ENCODE measurements at places on chromosomes 1 and 21. TPM values are rescaled to one million over a fixed set of nuclear protein-coding genes. Genes with fewer than 3 reads are reported as not detected.

DNA sequence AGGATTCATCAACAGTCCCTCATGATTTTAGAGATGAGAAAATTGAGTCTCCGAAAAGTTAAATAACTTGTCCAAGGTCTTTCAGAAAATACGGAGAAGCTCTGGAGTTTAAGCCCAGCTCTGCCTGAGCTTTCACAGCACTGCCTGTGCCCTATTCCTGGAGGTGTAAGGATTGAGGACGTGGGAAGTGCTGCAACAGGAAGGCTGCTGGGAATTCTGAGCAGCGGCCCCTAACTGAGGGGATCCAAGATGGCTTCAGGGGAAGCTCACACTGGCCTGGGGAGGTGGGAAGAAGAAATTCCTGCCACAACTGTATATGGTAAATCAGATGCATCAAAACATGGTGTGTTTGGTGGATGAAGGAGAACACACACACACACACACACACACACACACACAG lies 45.3 kb upstream of the BCL9 start:
- ATAC-seq: no peak

GRCh38 chr1:74753104-74753503 lies 20.2 kb downstream of the TYW3 start:
- ATAC-seq: no peak

- ATAC-seq: peak; percentile 60
These were observed 15.0 kb downstream of the EPRS1 start for GRCh38 chr1:220031287-220031686.

GRCh38 chr1:3775490-3776230 lies 3.1 kb downstream of the SMIM1 start:
- ATAC-seq: peak; percentile 53

Gene TFF2
- total RNA-seq: not detected

GRCh38 chr1:205589618-205590456 lies 42.0 kb downstream of the ELK4 start:
- no peak for ATAC-seq

Gene ST6GALNAC3
- 0.24 TPM for total RNA-seq

Gene TLCD4
- 0.48 TPM for total RNA-seq

DNA sequence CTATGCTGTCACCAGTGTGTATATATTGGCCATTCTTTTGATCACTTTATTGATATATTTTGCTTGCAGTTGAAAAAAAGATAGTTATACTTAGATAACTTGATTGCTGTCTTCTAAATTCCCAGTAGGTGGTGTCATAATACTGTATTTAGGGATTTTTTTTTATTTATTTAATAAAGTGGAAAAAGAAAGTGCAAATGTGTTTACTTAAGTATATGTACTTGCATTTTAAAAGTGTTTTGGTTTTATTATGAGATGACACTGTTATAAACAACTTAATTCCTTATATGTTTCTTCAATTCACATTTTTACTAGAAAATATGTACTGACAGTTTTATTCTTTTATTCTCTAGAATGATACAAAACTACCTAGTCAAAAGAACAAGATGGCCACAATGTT lies 164.8 kb downstream of the USP25 start:
- ATAC-seq: no peak

GRCh38 chr1:8371372-8371991 lies 53.6 kb downstream of the SLC45A1 start:
- no peak for ATAC-seq

DNA sequence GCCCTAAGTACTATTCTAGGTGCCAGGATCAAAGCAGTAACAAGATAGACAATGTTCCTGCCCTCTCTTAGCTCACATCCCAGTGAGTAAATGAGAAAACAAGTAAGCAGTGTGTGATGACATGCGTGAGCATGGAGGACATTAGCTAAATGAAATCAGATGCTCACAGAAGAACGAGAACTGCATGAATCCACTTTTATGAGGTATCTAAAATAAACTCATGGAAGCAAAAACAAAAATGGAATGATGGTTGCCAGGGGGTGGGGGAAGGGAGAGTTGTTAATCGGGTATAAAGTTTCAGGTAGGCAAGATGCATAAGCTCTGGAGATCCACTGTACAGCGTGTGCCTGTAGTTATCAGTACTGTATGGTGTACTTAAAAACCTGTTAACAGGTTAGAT lies 195.1 kb downstream of the HHAT start:
- no peak for ATAC-seq

DNA sequence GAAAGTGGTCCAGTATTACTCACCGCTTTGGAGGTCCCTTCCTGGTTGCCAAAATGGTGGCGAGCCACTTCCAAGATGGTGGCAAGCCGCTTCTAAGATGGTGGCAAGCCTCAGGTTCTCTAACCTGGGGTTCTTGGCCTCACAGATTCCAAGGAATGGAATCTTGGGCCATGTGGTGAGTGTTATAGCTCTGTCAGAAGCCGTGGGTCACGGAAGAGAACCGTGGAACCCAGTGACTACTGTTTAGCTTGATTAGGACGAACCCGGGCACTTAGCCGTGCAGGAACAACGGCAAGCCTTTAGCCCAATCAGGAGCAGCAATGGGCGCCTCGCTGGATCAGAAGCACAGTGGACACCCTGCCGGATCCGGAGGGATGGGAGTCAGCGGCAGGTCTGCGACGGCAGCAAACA lies 356.2 kb upstream of the TMPRSS15 start:
- ATAC-seq: no peak

GRCh38 chr1:213159376-213159775 lies 108.3 kb downstream of the RPS6KC1 start:
- no peak for ATAC-seq

GRCh38 chr1:59029411-59030167 lies 245.7 kb upstream of the JUN start:
- no peak for ATAC-seq

- ATAC-seq: peak; percentile 49
These were observed 178.9 kb upstream of the IVNS1ABP start for GRCh38 chr1:185495898-185496297.

- ATAC-seq: no peak
These were observed 14.8 kb upstream of the SLC27A3 start for GRCh38 chr1:153760440-153760839.

- ATAC-seq: peak; percentile 97
These were observed 7.7 kb downstream of the ZBTB21 start for GRCh38 chr21:42002421-42002958.

DNA sequence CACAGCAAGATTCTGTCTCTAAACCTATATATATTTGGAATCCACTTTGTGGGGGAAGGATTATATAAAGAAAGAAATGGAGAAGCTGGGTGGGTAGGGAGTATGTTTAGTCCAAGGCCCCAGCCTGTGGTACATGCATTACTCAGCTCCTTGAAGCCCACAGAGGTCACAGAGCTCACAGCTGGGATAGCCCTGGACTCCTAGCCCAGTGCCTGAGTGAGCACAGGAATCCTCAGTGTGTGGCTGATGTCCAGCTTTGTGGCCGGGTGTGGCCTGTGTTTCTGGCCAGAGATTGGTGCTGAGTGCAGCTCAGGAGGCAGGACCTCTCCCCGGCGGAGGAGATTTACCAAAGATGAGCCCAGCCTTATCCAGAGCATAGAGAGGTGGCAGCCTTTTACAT lies 7.6 kb downstream of the CAPN9 start:
- no peak for ATAC-seq

DNA sequence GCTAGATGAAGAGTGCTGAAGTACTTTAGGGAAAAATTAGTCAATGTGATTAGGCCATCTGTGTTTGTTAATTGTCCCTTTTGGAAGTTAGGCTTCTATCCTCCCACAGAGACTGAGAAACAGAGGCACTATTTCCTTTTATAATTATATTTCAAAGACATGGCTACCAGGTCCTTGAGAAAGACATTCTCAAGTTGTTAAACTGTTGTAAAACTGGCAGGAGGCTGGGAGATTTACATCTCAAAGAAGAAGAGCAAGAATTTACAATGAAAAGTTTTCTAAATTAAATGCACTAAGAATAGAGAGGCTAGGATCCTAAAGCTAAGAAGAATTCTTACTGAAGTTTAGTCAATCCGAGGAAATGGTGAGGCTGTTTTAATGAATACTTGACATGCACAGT lies 74.0 kb upstream of the BRINP3 start:
- ATAC-seq: no peak
